ENCODE measurements at places on chromosomes 2 and 18.

- DNase-seq = no peak
These were observed 905.6 kb downstream of the TSN start for GRCh38 chr2:122660786-122661634.

DNA sequence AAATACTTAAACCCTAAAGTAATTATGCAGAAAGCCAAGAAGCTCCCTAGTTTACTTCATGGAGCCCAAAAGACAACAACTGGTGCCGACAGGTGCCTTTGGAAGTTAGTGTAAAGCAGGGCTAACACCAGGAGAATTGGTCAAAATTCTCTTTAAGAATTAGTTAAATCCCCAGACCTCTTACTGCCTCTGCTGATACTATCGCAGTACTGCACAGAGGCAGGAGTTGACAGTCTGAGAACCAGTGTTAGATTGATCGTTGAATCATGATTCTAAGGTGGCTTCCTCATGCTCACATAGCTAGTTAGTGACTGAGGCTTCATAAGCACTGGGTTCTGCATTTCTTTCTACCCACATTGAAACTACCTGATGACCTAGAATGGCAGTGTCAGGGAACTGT, 445.0 kb downstream of the XIRP2 start:
- DNase-seq = no peak

GRCh38 chr2:232491139-232491780, 3.6 kb upstream of the ECEL1 start:
- DNase-seq = no peak

DNA sequence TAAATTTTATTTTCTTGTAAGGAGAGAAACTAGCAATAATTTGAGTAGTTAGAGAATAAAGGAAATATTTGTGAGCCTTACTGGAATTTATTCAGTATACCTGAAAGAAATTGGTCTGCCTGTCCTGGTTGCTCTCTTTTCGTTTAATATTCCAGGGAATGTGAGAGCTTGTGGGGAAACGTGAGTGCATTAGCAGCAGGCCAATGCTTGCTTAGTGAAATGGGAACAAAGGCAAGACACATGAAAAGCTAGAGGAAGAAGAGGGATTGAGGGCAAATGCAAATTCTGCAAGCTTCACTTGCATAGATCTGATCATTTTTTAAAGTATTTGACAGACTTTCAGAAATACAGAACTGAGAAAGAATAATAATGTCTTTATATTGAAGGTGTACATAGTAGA, 111.0 kb downstream of the ERBB4 start:
- DNase-seq = no peak

- no peak for DNase-seq
These were observed 34.3 kb downstream of the CCDC68 start for GRCh38 chr18:54924948-54925347.

GRCh38 chr2:234191819-234192407, 141.4 kb downstream of the SPP2 start:
- no peak for DNase-seq

DNA sequence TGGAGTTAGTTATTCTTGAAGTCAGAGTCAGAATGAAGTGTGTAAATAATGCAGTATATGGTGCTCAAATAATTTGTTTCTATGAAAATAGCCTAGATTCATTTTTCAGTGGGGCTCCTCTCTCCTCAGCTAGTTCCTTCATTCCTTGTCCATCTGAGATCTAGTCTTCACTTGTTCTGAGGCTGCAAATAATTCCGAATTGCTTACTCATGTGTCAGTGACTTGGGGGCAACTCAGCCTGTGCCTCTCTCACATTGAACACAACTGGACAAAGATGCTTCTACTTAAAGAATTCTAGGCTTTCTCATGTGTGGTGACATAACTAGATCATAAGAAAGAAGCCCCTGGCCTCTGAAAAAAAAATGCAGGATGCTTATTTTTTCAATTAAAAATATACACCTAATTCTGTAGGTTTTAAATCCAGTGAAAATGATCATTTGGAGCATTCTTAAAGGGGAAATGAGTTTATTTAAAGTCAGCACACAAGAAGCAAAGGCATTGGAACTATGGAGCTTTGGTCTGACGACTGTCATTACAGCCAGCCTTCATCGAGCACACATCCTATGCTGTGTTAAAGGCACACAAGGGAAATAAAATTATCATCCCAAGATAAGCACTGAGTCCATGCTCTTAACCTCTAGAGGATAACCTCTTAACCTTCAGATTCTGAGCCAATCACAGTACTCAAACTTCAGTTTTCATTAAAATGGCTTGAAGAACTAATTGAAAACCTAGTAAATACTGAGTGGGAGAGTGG, 24.8 kb upstream of the SCN7A start:
- DNase-seq = no peak

- DNase-seq = no peak
These were observed 149.0 kb downstream of the CCDC178 start for GRCh38 chr18:33291539-33291938.

DNA sequence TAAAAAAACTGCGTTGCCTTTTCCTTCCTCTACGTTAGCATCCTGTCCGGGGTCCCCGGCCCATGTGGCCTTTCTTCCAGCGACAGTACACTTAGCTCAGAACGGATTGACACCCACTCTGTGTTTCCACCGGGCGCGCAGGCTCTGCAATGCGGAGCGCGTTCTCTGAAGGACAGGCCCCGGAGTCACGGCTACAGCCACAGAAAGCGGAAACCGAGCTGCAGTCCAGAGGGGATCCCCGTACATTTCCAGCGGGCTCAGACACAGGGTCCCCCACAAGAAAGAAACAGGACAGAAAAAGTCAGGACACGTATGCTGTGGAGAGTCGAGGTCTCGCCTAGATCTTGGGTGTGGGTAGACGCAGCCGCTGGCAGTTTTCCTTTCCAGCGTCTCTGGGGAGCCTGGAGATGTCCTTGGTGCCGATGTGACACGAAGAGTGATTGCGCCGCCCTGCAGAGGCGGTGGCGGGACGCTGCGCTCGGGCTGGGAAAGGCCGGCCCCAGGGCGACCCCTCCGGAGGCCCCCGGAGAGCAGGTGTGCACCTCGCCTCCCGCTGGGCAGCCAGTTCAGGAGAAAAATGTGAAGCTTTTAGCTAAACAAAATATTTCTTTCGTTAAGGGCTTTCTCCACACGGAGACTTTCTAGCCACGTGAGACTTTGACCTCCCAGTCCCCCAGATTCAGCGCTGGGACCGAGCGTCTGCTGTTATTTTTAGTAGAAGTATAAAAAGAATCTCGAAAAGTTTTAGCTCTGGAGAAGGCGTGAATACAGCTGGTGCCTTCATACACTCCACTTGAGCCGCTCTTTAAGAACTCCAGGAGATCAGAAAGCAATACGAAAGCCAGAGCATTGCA, 1.3 kb upstream of the ACKR3 start:
- DNase-seq = no peak

GRCh38 chr2:43718530-43719124, 42.4 kb upstream of the C1GALT1C1L start:
- DNase-seq = no peak

DNA sequence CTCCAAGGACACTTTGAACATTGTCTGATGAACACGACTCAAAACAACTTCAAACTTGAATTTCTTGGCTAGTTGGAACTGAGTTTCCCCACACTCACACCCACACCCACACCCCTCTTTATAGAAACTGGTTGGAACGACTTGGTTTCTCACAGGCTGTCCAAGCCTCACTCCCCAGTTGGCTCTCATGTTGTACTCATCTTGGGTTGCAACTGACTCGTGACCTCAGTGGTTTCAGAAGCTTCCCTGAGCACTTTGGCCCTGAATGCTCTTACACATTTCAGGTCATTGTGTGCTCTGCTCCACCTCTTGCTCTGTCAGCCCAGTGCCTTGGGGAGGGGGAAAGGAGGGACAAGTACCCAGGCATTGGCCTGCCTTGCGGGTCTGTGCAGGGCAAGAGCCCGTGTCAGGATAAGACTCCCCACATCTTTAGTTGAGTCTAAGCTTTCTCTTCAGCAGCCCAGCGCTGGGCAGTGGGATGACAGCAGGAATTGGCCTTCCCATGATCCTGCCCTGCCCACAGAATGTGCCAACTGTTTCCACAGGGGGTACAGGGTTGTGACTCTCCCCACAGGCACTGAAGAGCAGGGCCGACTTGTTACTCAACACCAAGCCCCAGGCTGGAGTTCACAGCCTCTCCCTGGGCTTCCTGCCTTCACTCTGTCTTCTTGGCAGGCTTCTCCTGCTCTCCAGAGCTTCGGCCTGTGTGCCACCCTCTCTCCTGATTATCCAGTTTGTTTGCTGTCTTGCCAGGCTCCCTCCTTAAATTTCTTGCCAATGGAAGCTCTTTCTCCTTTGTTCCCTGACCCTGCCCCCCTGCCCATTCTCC, 104.6 kb downstream of the RTN4 start:
- DNase-seq = peak; percentile 63

GRCh38 chr2:72361042-72361441, 213.4 kb upstream of the CYP26B1 start:
- DNase-seq = no peak

- no peak for DNase-seq
These were observed 149.3 kb downstream of the FAM124B start for GRCh38 chr2:224252631-224253030.

DNA sequence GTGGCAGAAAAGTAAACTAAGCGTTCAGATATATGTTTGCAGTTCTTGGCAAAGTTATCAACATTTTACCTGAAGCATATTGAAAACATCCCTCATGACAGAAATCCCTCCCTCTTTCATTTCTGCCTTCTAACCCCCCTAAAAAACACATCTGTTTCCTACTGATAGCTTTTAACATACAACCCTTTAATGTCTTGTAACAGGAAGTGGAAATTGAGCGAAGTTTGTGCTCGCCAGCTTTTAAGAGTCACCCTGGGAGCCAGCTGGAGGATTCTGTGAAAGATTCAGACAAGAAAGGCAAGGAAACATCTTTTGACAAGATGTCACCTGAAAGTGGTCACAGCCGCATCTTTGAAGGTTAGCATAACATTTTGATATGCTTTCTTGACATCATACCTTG, 247.4 kb downstream of the XIRP2 start:
- DNase-seq = no peak

GRCh38 chr2:110777531-110778311, 45.3 kb downstream of the ACOXL start:
- no peak for DNase-seq

- no peak for DNase-seq
These were observed 7.2 kb upstream of the DCTN1 start for GRCh38 chr2:74387346-74387745.
